ENCODE measurements at places on chromosomes 13 and 19. TPM values are rescaled to one million over a fixed set of nuclear protein-coding genes. Genes with fewer than 3 reads are reported as not detected.
A peak's percentile ranks its signal among the peaks of the same experiment; 100 is the strongest.

DNA sequence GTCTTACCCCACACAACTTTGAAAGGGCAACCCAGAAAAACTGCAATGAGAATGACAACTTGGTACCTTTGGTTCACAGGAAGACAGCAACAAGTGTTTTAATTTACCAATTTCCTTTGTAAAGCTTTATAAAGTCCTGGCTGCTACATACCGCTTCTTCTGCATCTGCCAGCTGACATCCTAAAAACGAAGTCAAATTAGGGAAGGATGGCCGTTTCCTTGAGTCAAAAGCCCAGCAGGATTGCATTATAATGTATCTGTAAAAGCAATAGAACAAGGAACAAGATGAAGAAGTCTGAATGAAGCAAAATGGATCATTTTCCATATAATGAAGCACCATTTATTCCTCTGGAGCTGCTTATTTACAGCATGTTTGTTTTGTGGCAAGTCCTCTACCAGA is 25.8 kb upstream of the URAD start:
- no peak overlapping the region for H3K27ac ChIP-seq
- no peaks in the 10 kb centered on the region for H3K36me3 ChIP-seq
- H3K27me3 ChIP-seq: peaks cover 8% of the 10 kb centered on the region
- no peak for DNase-seq

DNA sequence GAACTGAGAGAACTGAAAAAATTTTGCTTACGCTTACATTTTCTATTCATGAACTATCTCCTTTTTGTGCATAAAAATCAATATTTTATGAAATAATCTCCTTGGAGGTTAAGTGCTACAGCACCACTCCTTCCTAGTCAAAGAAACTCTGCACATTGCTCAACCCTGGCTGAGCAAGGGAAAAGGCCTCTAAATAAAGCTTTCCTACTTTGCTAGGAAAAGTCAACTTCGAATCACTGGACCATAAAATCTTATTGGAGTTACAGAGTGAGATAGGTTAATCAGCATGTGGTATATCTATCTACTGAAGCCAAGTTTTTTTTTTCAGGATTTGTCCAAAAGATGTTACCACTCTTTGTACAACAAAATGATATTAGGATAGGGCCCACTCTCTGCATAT is 57.5 kb upstream of the HMGB1 start:
- peaks cover 5% of the 10 kb centered on the region for H3K4me1 ChIP-seq
- no peaks in the 10 kb centered on the region for H3K36me3 ChIP-seq
- H3K4me3 ChIP-seq: no peak overlapping the region
- peaks cover 14% of the 10 kb centered on the region for H3K27me3 ChIP-seq
- no peak for DNase-seq
- no peak overlapping the region for H3K27ac ChIP-seq

- no peaks in the 10 kb centered on the region for H3K27me3 ChIP-seq
- no peak overlapping the region for H3K4me3 ChIP-seq
- no peak overlapping the region for H3K27ac ChIP-seq
- DNase-seq: no peak
- no peaks in the 10 kb centered on the region for H3K4me1 ChIP-seq
These were observed 440.9 kb downstream of the IRS2 start for GRCh38 chr13:109345433-109345941.

GRCh38 chr19:19618219-19619051 is at the start of gene PBX4:
Gene PBX4, minus strand, starts transcription at chr19:19618687. Its CDS starts 58 bp downstream, at chr19:19618629.
- no peaks in the 10 kb centered on the region for H3K27me3 ChIP-seq
- H3K4me1 ChIP-seq: peaks cover 33% of the 10 kb centered on the region

- peaks cover 23% of the 10 kb centered on the region for H3K4me1 ChIP-seq
- no peak overlapping the region for H3K27ac ChIP-seq
- H3K4me3 ChIP-seq: no peak overlapping the region
- no peaks in the 10 kb centered on the region for H3K36me3 ChIP-seq
- peaks cover 14% of the 10 kb centered on the region for H3K27me3 ChIP-seq
These were observed 8.9 kb upstream of the TPP2 start for GRCh38 chr13:102587916-102588315.

DNA sequence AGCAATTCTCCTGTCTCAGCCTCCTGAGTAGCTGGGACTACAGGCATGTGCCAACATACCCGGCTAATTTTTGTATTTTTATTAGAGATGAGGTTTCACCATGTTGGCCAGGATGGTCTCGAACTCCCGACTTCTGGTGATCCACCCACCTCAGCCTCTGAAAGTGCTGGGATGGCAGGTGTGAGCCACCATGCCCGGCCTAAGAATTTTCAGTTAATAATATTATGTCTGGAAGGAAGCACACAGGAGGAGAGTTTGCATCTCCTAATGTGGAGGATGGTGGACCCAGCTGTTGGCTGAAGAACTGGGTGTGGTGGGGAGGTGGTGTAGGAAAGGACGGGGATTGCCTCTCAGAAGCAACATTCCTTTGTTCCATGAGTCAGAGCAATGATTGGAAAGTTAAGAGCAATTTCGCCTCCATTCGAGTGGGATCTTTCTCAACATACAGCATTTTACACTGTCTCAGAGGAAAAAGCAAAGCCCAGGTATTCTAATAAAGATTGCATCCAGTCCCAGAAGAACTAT is 11.9 kb downstream of the PDCD2L start:
- peaks cover 39% of the 10 kb centered on the region for H3K36me3 ChIP-seq
- peaks cover 5% of the 10 kb centered on the region for H3K4me1 ChIP-seq
- H3K4me3 ChIP-seq: no peak overlapping the region
- H3K27me3 ChIP-seq: no peaks in the 10 kb centered on the region
- H3K27ac ChIP-seq: no peak overlapping the region
- no peak for DNase-seq

GRCh38 chr13:44664308-44664707 is 88.2 kb upstream of the TSC22D1 start:
- peaks cover 12% of the 10 kb centered on the region for H3K27me3 ChIP-seq
- no peak overlapping the region for H3K4me3 ChIP-seq
- H3K27ac ChIP-seq: no peak overlapping the region
- no peaks in the 10 kb centered on the region for H3K4me1 ChIP-seq
- no peak for DNase-seq

DNA sequence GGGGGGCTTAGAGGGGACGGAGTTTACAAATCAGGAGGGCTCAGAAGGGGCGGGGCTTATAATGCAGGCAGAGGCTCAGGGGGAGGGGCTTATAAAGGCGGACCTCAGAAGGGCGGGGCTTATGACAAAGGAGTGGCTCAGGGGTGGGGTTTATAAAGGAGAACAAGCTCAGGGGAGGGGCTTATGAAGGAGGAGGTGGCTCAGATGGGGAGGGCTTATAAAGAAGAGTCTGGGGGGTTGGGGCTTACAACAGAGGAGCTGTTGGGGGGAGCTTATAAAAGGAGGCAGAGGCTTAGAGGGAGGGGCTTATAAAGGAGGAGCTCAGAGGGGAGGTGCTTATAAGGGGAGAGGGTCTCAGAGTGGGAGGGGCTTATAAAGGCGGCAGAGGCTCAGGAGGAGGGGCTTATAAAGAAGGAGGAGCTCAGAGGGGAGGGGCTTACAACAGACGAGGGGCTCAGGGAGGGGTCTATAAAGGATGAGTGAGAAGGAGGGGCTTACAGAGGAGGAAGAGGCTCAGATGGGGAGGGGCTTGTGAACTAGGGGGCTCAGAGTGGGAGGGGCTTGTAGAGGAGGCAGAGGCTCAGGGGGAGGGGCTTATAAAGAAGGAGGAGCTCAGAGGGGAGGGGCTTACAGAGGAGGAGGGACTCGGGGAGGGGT is 1.0 kb downstream of the SMIM24 start:
- H3K4me3 ChIP-seq: peak overlapping the region; percentile 23
- H3K36me3 ChIP-seq: no peaks in the 10 kb centered on the region

- H3K4me3 ChIP-seq: no peak overlapping the region
- peaks cover 36% of the 10 kb centered on the region for H3K36me3 ChIP-seq
- DNase-seq: no peak
- no peaks in the 10 kb centered on the region for H3K27me3 ChIP-seq
- H3K4me1 ChIP-seq: no peaks in the 10 kb centered on the region
These were observed 15.0 kb downstream of the MAU2 start for GRCh38 chr19:19335408-19336158.

- H3K27me3 ChIP-seq: no peaks in the 10 kb centered on the region
- no peak for DNase-seq
- H3K4me1 ChIP-seq: no peaks in the 10 kb centered on the region
- no peak overlapping the region for H3K4me3 ChIP-seq
These were observed 630.2 kb downstream of the UQCRFS1 start for GRCh38 chr19:28582796-28583195.

- H3K27me3 ChIP-seq: no peaks in the 10 kb centered on the region
- peaks cover 7% of the 10 kb centered on the region for H3K4me1 ChIP-seq
- H3K27ac ChIP-seq: no peak overlapping the region
- DNase-seq: no peak
- H3K4me3 ChIP-seq: peak overlapping the region; percentile 0
These were observed 4.0 kb downstream of the LENG9 start for GRCh38 chr19:54459282-54460229.

DNA sequence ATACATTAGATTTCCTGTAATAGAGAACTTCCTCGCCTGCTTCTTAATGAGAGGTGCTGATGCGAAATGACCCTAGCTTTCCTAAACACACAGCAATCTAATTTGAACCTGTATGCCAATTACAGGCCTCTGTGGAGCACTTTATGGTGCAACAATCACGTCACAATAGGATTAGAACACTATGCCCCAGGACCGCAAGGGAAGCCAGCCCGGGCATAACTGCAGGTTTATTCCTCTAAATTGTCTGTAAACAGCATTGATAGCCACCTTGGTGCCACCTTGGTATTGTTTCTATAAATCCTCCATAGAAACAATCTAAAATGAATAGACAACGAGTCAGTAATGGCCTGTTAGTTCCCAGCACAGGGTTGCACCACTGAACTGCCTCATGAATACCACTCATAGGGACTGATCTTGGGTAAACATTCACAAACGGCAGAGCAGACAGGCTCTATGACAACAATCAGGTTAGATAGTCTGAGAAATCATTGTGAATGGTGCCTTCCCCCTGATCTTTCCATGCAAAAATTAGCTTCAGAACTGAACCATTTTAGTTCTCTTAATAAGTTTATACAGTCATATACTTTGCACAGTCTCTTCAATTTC is 182.5 kb upstream of the OBI1 start:
- no peak for DNase-seq
- H3K27ac ChIP-seq: no peak overlapping the region
- no peaks in the 10 kb centered on the region for H3K27me3 ChIP-seq
- no peak overlapping the region for H3K4me3 ChIP-seq
- H3K36me3 ChIP-seq: no peaks in the 10 kb centered on the region

ZNF878 gene
- total RNA-seq: 0.98 TPM

AMER2 gene
- not detected for total RNA-seq

NPAS1 gene
- total RNA-seq: 0.25 TPM

WTIP gene
- 1.0 TPM for total RNA-seq

FXYD1 gene
- total RNA-seq: 0.71 TPM

IZUMO4 gene
- 9.5 TPM for total RNA-seq
